ENCODE measurements at places on chromosomes 5 and 9.

- no peak for DNase-seq
Observed at GRCh38 chr5:98927242-98927988, 1.4 kb downstream of the CHD1 start.

- DNase-seq = no peak
Observed at GRCh38 chr5:145922059-145922458, 14.3 kb upstream of the SH3RF2 start.

DNA sequence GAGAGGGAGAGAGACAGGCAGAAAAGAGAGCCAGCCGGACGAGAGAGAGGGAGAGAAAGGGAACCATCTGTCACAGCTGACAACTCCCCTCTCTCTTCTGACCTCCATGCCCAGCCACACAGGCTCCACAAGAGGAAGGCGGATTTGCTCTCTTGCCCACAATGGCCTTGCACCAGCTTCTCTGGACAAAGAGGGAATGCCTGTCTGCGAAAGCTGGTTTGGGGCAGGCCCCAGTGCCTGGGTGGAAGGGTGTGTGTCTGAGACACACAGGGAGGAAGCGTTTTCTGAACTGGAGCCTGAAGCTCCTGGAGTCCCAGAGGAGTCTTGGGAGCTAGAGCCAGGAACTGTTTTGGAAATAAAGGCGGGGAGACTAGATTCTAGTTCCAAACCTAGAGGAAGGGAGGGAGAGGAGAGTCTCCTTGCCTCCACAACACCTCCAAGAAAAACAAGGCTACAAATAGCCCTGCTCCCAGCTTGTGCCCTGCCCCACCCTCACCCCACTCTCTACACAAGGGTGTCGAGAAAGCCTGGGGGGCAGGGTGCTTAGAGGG, 12.5 kb downstream of the C1QTNF2 start:
- no peak for DNase-seq

- no peak for DNase-seq
Observed at GRCh38 chr9:117678871-117679270, 25.3 kb upstream of the TLR4 start.

DNA sequence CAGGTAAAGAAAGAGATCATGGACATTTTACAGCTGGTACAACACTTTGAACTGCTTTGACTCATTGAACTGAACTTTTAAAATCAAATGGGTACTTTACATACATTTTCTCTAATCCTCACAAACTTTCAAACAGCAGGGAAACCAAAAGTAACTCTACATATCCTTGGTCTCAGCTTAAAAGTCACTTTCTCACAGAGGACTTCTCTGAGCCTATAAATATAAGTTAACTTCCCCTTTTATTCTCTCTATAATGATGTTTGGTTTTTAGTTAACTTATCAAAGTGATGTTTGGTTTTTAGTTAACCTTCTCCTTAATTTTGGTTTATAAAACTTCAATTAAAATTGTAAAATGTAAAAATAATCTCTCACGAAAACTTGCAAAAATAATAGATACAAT, 209.8 kb downstream of the MCTP1 start:
- no peak for DNase-seq

DNA sequence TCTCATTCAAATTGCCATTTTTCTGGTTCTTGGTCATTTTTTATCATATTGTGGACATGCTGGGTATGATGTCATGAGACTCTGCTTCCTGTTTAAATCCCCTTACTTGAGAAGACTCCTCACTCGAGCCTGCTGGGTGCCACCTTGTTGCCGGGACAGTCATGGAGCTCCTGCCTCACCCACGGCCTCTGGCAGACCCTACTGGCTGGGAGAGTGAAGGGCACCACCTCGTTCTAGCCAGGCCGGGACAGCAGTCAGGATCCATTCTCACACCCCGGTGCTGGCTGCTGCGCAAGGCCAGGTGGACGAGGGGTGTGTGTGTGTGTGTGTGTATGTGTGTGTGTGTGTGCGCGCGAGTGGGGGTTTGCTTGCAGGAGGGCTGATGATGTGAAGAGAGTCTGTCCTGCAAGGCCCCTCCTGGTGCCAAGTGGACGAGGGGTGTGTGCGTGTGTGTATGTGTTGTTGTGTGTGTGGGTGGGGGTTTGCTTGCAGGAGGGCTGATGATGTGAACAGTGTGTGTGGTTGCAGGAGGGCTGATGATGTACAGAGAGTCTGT, 4.4 kb downstream of the CEP72 start:
- DNase-seq = no peak

- no peak for DNase-seq
Observed at GRCh38 chr9:102767076-102767475, 228.1 kb upstream of the CYLC2 start.

DNA sequence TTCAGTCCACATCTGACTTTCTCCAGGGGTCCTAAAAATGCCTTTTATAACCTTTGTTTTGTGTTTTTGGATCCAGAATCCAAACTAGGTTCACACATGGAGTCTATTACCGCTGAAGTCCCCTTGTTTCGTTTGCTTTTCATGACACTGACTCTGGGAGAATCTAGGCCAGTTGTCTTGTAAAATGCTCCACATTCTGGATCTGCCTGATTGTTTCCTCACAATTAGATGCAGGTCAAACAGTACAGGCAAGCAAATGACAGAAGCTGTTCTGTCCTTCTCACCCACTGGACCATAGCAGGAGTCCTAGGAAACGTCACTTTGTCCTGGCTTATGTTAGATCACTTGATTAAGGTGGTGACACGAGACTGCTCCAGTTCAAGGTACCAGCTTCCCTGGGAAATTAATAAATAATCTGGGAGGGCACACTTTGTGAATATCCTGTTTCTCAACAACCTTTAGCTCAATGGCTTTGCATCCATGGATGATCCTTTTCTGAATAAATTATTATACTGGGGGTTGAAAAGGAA, 34.1 kb downstream of the FABP6 start:
- DNase-seq = no peak

DNA sequence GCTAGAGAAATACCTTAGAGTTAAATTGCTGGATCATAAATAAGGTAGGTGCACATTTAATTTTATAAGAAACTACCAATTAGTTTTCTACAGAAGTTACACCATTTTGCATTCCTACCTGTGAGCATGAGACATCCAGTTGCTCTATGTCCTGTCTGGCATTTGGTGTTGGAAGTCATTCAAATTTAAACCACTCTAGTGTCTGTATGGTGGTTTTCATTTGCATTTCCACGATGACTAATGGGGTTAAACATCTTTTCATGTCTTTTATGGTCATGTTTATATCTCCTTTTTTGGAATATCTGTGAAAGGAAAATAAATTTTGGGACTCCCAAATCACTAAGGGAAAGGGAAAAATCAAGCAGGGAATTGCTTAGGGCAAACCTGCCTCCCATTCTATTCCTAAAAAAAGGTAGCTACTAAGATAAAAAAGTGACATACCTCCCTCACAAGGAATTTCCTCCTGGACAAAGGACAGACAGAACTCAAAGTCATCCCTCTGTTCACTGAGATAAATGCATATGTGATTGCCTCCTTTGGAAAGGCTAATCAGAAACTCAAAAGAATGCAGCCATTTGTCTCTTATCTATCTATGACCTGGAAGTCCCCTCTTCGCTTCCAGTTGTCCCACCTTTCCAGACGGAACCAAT, 31.6 kb upstream of the ADCY2 start:
- no peak for DNase-seq

DNA sequence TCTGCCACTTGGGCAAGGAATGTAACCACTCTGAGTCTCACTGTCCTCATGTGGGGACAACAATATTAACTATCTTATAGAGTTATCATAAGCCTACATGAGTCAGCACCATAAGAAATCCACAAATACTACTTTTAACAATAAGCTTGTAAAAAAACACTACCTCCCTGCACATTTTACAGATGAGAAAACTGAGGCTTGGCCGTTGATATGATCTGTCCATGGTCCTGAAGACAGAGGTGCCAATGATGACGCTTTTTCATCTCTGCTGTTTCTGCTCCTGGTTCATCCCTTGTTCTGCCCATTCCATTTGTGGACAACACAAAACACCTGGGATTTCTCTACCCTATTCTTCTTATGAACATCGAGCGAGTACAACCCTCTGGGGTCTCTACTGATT, 23.4 kb upstream of the STRBP start:
- DNase-seq = no peak

- no peak for DNase-seq
Observed at GRCh38 chr5:8239198-8239597, 370.2 kb downstream of the MTRR start.

DNA sequence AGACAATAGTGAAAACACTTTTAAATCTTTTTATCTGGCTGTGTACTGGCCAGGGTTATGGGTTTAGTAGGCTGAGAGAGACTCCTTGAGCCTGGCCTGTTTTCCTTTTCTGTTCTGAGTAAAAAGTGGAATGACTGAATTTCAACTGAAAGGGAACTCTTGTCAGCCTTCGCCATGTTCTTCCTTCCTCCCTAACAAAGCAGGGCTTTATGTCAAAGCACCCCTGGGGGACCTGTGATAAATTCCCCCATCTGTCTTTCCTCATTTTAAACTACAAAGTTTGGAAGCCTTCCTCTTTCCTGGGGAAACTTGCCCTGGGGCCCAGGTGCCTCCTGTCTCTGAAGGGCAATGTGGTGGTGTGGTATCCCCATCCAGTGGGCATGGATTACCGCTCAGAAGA, 29.7 kb downstream of the LARP1 start:
- no peak for DNase-seq

DNA sequence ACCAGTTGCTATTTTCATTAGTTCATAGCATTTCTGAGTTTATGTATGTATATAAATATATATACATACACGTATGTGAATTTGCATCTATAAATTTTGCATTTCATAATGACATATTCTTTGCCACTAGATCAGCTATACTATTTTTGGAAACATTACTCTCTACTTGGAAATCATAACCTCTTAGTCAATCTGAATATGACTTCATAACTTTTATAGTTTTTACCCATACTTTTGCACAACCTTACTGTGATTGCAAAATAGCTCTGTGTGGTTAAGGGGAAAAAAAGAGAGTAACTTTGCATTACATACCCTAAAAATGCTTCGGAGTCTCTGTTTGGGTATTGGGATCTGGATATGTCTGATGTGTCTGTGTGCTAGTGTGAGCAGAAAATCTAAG, 44.9 kb upstream of the ADAMTSL1 start:
- no peak for DNase-seq

GRCh38 chr9:108041551-108041950, 552.0 kb upstream of the KLF4 start:
- DNase-seq = no peak

GRCh38 chr5:30197662-30198061, 995.8 kb upstream of the CDH6 start:
- no peak for DNase-seq

GRCh38 chr9:70367305-70367930, 47.0 kb downstream of the KLF9 start:
- no peak for DNase-seq

- no peak for DNase-seq
Observed at GRCh38 chr5:120813551-120813950, 349.5 kb downstream of the PRR16 start.

GRCh38 chr9:113957351-113957750, 81.2 kb downstream of the ZNF618 start:
- DNase-seq = no peak

- DNase-seq = no peak
Observed at GRCh38 chr5:152556784-152557183, 151.7 kb upstream of the NMUR2 start.
